GM23248 (cell line): ENCODE measurements at places on chromosomes 3 and 15.
A peak's percentile ranks its signal among the peaks of the same experiment; 100 is the strongest.

- DNase-seq: peak; percentile 47
These were observed 41.5 kb downstream of the IDH2 start for GRCh38 chr15:90060797-90061196.

DNA sequence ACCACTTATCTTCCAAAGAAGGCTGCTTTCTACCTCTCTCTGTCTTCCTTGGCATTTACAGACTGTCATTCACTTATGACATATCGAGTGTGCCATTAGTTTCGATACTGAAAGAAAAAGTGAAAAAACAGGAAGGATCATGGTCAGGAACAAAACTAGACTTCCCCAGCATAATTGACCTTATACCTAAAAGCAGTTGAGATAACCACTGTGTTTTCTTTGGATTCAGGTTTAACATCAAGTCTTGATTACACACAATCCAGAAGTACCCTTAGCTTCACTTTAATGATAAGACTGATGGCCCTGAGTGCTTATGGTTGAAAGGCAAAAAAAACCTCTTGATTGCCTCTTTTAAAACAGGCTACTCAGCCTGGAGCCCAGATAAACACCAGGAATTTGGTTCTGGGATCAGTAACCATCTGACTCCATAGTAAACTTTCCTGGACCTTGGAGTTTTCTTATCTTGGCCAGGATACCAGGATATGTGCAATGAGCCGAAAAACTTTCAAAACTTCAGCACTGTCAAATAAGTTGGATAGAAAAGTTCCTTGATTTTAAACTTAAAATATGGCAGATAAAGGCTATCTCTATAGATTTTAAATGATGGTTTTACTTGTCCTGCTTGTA, 5.0 kb upstream of the UACA start:
- DNase-seq: no peak

GRCh38 chr3:83034806-83035703, 1273.6 kb upstream of the GBE1 start:
- no peak for DNase-seq

- DNase-seq: no peak
These were observed 185.9 kb downstream of the ABHD5 start for GRCh38 chr3:43876648-43877047.

DNA sequence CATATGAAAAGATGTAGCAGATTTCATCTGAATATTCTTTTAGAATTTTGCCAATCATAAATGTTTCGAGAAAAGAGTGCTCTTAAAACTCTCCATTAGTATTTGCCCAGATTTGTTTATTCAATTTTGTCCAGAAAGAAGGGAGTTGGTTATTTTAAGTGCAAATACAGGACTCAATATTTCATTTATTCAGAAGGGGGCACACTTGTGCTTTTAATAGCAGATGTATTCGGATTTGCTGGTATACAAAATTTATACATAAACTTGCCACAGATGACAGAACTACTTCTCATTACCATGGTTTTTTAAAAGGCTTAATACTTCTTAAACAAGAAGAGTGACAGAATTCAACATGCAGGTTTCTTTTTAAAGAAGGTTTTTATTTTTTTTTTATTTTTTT, 69.8 kb upstream of the GRM7 start:
- DNase-seq: no peak

DNA sequence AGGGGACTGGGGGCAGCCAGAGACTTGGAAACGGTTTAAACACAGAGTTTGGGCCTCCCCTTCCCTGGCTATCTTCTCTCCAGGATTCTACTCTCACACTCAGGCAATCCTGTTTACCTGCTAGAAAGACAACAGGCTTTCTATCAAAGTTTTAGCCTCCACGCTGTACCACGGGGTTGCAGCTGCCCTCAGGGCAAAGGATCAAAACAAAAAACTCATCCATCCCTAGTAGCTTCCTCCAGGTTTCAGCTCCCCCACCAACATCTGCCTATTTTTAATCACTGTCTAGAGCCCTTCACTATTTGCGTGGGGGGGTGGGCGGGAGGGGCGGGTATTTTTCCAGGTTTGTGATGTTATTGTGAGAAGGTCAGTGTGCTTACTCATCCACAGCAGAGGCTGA, 286.8 kb upstream of the TRIM42 start:
- no peak for DNase-seq

GRCh38 chr3:45185052-45185451, 38.9 kb upstream of the CDCP1 start:
- DNase-seq: no peak

GRCh38 chr3:127736801-127737539, 64.2 kb downstream of the ABTB1 start:
- no peak for DNase-seq

GRCh38 chr3:122977746-122978466, 49.7 kb downstream of the SEMA5B start:
- DNase-seq: peak; percentile 40

DNA sequence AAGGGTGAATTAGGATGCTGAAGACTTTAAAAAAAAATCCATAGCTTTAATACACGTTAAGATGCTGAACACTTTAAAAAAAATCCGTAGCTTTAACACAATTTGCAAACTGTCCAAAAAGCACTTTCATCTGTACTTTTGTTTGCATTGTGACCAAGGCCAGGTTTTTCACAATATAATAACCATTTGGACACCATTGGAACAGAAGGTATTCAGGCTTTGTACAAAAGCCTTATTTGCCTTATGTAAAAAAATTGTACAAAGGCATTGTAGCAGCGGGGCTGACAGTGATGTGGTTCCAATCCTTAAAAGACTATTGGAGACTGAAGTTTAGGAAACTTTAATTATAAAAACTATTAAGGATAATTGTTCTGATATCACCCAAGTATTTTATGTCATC, 15.2 kb upstream of the ICE2 start:
- DNase-seq: no peak

DNA sequence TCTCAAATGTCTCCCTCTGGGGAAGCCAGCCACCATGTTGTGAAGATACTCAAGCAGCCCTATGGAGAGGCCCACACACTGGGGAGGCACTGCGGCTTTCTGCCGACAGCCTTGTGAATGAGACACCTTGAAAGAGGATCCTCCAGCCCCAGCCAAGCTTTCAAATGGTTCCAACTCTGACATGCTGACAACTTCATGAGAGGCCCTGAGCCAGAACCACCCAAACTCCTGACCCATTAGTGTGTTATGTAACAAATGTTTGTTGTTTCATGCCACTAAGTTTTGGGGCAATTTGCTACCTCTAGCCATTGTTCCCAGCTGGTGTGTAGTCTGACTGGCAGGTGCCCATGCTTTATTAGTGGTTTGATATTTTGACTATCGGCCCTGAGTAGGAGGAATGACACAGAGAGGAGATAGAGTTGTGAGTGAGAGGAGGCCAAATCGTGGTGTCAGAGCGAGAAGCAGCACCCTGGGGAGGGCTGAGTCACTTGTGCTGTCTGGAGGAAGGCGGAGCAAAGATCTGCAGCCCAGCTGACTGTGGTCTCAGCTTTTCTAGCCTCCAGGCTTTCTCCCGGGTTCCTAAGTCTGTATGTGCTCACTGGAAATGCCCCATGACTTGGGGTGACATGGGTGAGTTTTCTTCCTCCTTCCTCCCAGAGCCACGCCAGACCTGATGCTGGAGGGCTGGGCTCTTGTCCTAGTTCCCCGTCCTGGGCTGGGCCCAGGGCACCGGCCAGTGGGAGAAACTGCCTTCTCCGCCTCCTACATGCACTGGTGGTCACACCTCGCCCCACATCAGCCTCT, 56.7 kb upstream of the BLM start:
- peak; percentile 99 for DNase-seq

GRCh38 chr3:492586-493316, 296.2 kb downstream of the CHL1 start:
- DNase-seq: no peak

DNA sequence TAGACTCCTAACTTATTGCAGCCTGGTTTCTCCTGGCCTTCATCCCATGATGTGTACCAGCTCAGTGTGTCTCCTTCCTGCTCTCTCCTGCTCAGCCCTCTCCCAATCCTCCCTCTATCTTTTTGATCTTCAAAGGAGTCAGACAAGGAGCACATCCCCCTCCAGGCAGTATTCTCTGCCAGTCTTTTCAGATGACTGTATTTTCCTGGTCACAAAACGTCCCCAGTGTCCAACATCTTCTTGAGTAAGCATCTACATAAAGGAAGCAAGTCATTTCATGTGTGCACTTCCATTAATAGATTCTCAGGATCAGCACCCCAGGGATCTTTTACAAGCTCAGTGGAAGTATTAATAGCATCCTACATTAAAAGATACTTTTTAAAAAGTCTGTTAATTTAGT, 148.9 kb upstream of the THBS1 start:
- no peak for DNase-seq

DNA sequence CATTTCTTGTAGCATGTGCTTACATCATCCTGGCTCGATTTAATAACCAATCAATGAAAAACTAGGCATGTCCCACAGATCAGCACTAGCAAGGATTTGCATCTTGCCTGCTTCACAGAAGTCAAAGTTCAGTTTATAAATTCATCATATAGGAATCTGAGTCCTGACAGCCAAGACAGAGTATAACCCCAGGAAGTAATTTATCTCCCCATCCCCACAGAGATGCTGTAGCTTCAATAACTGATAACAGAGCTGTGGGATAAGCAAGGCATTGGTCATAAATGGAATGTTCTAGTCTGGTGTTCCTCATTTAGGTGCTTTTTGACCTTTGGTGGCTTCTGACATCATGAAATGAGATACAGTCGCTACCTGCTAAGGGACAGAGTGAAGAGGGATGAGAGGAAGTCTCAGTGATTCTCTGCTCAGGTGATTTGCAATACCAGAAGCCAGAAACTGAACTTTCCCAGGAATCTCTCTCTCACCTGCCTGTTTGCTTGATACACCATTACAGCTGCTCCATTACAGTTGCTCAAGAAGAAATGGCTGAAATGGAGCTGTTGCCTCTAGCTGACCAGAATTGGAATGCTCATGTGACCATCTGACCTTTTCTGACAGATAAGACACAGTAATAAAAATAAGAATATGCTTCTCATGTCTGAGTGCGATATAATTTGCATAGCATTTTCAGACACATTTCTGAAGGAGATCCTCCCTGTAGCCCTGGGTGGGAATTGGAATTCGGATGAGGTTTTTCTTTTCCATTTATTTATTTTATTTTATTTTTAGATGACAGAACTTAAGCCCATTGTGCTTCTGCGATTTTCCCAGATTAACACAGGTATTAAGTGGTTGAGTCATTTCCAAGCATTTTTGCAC, 217.1 kb upstream of the KCNMB2 start:
- DNase-seq: no peak

DNA sequence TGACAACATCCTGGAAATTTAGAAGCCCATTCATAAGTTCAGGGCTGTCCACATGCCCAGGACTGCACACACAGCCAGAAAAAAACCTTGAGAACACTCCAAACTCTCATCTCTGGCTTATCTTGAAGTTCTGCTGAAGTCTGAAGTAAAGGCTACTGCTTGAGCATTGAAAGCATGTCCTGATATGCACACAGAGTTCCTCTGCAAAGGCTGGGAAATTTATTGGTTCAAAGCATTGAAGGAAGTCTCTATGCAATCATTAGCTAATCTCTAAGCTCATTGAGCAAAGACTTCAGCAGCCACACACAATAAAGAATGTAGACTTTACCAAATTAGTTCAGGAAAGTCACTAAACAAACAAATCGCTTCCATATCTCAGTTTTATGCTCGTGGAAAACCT, 162.0 kb upstream of the STT3B start:
- DNase-seq: no peak

GRCh38 chr3:133893683-133894352, 1.9 kb downstream of the RAB6B start:
- no peak for DNase-seq

DNA sequence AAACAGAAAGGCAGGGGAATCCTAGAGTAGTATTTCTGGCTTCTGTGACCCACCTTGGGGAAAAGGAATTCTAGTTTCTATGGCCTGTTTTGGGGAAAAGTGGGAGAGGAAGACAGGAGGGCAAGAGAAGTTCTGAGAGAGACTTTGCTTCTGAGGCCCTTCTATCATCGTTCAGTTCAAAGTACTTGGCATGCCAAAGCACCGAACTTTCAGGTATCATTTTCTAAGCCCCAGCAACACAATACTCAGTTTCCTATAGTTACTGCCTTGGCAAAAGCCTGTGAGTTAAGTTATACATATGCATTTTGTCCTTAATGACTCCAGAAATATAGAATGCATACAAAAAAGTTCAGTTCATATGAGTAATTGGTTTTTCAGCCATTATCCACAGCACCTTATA, 74.1 kb upstream of the CHD2 start:
- DNase-seq: no peak

DNA sequence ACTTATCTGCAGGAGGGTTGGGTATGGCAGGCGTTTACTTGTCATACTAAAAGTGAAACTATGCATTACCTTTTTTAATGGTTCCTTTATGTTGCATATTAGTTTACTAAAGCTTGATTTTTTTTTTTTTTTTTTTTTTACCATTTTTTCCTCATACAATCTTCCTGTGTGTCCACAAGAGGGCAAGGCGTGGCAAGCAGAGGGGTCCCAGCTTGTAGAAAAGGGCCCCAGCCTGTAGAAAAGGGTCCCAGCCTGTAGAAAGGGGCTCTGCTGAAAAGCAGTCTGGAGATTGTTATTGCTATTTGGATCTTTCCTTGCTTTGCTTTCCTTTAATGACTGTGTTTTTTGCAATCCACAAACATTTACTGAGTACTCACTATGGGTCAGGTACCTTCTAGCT, 21.9 kb downstream of the MKRN2 start:
- DNase-seq: peak; percentile 36

GRCh38 chr15:89876396-89877082, 17.3 kb downstream of the AP3S2 start:
- no peak for DNase-seq

DNA sequence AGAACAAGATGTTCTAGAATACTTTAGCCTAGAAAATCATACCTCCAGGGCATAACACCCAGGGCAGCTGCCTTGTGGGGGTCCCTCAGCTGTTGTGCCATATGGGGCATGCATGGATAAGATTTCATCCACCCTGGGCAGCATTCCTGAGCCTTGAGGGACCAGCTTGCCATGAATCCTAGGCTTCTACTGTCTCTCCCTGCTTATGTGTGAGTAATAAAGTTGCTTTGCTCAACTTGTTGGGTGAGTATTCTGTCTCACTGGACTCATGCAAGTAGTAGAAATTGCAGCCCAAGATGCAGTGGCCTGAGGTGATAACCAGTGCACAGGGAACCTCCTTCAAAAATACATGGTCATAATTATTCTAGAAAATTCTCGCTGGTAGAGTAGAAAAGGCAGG, 52.1 kb upstream of the EPHB1 start:
- no peak for DNase-seq

DNA sequence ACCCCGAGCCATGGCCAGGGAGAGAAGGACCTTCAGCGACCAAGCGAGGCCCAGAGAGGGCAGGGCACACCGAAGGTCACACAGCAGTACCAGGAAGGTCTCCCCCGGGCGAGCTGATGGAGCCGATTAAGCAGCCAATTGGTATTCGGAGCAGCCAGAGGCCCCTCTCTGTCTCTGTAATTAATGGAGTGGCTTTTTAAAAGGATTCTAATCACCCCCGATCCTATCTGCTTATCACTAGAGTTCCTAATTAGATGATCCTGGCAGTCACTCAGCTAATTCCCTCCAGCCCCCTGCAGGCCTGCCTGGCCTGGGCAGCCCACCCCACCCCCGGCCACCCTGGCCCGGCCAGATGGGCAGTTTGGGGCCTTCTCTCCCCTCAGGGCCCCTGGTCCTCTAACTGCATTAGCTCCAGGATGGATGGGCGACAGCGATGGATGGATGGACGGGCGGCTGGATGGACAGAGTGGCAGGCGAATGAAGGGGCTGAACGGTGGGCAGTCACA, 1.6 kb upstream of the DNAJB8 start:
- no peak for DNase-seq

GRCh38 chr15:54840621-54841398, 355.9 kb downstream of the RSL24D1 start:
- DNase-seq: no peak
